ENCODE measurements at places on chromosomes 7 and 10. TPM values are rescaled to one million over a fixed set of nuclear protein-coding genes. Genes with fewer than 3 reads are reported as not detected.
A peak's percentile ranks its signal among the peaks of the same experiment; 100 is the strongest.

- no peak for DNase-seq
Measured at GRCh38 chr7:41570766-41571165, 132.1 kb downstream of the INHBA start.

The NACAD gene
- total RNA-seq = 0.44 TPM

GRCh38 chr10:69459101-69459790, 8.0 kb downstream of the TSPAN15 start:
- DNase-seq = no peak

GRCh38 chr10:13079776-13080050, 20.2 kb upstream of the OPTN start:
- DNase-seq = no peak

DNA sequence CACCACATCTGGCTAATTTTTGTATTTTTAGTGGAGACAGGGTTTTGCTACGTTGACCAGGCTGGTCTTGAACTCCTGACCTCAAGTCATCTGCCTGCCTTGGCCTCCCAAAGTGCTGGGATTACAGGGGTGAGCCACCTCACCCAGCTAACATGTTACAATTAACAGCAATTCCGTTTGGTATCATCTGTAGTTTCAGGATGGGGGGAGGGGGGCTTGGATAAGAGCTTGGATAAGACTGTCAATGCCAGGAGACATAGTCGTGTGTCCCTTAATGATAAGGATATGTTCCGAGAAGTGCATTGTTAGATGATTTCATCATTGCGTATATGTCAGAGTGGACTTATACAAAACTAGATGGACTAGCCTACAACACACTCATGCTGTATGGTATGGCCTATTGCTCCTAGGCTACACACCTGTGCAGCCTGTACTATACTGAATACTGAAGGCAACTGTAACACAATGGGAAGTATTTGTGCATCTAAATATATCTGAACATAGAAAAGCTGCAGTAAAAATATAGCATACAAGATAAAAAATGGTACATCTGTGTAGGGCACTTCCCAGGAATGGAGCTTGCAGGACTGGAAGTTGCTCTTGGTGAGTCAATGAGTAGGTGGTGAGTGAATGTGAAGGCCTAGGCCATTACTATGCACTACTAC, 103.9 kb upstream of the TNS3 start:
- no peak for DNase-seq

- DNase-seq = no peak
Measured at GRCh38 chr7:137942484-137943115, 59.3 kb downstream of the CREB3L2 start.

- DNase-seq = no peak
Measured at GRCh38 chr7:45624392-45624760, 50.2 kb downstream of the ADCY1 start.

The KLF14 gene
- total RNA-seq = not detected

The ZCCHC24 gene
- total RNA-seq = 4.0 TPM

DNA sequence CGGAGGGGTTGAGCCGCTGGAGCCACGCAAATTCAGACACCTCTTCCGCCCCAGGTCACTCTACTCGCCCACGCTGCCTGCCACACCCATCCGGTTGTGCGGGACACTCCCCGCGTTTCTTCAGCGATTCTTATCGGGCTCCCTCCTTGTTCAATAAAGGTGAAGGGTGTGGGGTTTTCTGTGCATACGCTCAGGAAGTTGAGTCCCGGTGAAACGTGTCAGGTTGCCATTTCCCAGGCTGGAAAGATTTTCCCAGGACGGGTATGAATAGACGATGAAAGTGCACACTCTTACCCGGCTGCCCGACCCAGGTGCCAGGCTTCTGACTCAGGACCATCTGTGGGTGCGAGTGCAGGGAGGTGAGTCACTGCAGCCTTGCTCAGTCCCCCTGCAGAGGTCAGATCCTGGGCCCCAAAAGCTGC, 22.0 kb downstream of the KLF6 start:
- DNase-seq = peak; percentile 80

GRCh38 chr7:66505531-66506451, 122.9 kb upstream of the KCTD7 start:
- DNase-seq = peak; percentile 22

The H2AZ2 gene
- total RNA-seq = 217 TPM

The HBP1 gene
- total RNA-seq = 131 TPM

The SFRP5 gene
- not detected for total RNA-seq

DNA sequence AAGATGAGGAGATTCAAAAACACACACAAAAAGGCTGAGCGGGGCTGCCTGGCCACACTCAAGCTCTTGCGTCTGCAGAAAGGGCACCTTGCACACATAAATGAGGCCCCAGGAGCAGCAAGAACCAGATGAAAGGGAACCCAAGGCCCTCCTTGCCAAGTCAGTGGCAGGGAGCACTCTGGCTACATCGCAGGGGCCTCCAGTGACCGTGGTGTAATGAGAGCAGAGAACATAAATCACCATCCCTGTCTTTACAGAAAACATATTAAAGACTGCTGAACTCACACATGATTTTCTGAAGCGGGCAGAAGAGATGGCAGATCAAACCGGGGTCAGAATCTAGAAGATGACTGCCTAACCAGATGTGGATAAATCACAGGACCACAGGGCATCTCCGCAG, 80.5 kb downstream of the SLIT1 start:
- DNase-seq = no peak

DNA sequence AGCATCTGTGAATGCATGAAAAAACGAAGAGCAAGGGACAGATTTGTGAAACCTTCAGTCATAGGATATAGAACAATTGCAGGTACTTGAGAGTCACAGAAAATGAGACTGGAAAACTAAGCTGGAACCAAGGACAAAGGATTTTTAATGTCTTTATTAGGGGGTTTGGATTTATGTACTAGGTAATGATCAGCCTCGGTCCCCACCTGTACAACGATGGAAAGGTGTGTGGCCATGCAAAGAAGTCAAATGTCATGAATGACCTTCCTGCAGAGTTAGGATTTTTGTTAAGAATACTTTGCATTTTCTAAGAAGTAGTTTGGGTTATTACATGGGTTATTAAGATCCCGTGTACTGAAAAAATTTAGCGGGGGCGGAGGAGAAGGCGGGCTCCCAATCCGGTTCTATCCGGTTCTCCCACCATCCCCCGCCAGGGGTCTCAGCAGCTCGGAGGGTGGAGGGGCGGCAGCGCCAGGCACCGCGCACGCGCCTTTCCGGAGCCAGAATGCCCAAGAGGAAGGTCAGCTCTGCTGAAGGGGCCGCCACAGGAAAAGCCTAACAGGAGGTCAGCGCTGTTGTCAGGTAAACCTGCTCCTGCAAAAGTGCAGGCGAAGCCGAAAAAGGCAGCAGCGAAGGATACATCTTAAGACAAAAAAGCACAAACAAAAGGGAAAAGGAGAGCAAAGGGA, 327.5 kb upstream of the PLXDC2 start:
- DNase-seq = no peak

The CDHR3 gene
- 0.60 TPM for total RNA-seq

DNA sequence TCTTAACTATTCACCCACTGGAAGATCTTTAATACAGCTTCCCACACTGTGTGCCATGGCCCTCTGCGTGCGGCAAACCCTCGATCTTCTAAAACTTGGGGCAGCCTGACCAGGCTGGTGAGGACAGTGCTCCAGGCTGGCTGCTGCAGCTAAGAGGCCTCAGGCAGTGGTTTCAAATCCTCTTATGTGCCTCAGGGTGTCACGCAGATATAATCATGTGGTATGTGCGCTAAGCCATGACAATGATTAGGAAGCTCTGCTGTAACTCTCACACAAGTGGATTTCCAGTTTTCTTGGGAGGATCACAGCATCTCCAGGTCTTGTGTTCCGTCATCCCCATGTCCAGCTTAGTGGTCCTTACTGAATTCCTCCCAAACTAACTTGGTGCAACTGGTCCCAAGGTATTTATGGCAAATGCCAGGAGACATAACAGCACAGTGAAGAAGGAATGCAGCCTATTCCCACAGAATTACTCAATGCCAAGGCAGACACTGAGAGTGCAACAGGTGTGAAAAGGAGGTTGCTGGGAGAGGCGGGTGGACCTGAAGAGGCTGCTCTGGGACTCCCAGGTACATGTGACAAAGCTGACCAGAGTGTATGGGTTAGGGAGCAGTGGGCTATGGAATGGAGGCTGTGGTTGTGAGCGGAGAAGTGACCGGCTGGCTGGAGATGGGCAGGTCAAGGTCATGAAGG, 2.3 kb downstream of the HPS1 start:
- no peak for DNase-seq

GRCh38 chr7:137768366-137768765, 78.4 kb downstream of the DGKI start:
- no peak for DNase-seq

DNA sequence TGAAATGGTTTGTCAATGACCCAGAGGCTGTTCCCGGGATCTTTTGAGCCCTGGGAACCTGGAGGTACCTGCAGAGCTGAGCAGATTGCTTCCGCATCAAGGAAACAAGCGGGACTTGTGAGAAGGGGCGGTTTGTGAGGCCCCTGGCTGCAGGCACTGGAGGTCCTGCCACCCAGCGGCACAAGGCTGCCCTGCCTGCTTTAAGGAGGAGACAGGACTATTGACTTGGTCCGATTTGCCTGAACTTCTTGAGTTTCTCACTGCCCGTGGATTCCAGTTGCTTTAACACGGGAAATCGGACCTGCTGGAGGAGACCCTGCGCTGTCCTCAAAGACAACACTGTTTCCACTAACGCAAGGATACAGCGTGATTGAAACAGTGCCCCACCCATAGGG, 130.1 kb downstream of the DNAJB6 start:
- no peak for DNase-seq

GRCh38 chr7:15862781-15863165, 176.3 kb upstream of the MEOX2 start:
- peak; percentile 7 for DNase-seq

The IFIT2 gene
- total RNA-seq = 8.1 TPM

The EGR2 gene
- total RNA-seq = under 0.01 TPM

DNA sequence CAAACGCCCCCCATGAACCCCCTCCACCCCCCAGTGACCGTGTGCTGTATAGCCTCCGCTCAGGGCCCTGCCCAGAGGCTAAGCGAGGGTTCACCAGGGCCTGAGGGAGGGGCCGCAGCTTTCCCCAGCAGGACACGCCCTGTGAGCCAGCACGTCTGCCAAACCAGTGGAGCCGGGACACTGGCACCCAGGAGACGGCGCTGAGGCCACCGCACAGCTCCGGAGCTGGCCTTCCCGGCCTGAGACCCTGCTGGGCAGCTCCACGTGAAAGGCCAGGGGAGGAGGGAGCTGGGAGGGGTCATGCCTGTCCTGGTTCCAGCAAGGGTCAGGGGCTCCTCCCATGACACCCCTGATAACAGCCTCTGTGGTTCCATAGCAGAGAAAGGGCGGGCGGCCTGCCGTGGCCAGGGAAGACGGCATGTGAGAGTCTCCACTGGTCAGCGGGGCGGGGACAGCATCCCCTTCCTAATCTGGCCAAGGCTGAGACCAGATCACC, 278.3 kb downstream of the ELFN1 start:
- DNase-seq = no peak

The SLC29A4 gene
- total RNA-seq = 0.99 TPM

The C10orf53 gene
- not detected for total RNA-seq

The KNDC1 gene
- total RNA-seq = 0.20 TPM

DNA sequence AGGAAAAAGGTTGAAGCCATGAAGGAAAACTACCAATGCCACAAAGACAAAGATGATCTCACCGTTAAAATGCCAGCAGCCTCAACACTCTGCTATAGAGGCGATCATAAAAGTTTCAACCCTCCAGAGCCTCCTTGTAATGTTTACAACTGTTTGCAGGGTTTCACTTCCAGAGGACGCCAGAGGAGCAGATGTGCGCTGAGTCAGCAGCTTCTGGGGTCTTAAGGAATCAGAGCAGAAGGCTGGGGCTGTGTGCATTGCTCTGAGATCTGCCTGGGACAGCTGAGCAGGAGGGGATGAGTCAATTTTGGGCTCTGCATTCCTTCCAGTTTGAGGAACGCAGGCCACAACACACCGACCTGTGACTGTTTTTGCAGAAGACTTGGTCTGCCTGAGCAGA, 98.3 kb downstream of the TMEM130 start:
- no peak for DNase-seq

DNA sequence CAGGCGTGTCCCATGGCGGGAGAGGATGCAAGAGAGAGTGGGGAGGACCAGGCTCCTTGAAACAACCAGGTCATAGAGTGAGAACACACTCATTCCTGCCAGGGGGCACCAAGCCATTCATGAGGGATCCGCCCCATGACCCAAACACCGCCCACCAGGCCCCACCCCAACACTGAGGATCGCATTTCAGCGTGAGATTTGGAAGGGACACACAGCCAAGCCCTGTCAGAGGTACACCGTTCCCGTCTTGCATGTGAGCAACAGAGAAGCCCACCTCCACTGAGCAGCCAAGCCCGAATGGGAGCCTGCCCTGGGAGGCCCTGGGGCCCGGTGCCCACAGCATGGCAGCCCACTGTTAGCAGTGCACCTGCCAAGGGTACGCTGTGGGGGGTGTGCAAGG, 7.9 kb upstream of the ARPC1B start:
- no peak for DNase-seq

The OLAH gene
- 0.20 TPM for total RNA-seq

- DNase-seq = peak; percentile 65
Measured at GRCh38 chr10:94103801-94104221, 110.1 kb downstream of the PLCE1 start.

GRCh38 chr7:79176859-79177477, 276.5 kb downstream of the MAGI2 start:
- DNase-seq = peak; percentile 50

DNA sequence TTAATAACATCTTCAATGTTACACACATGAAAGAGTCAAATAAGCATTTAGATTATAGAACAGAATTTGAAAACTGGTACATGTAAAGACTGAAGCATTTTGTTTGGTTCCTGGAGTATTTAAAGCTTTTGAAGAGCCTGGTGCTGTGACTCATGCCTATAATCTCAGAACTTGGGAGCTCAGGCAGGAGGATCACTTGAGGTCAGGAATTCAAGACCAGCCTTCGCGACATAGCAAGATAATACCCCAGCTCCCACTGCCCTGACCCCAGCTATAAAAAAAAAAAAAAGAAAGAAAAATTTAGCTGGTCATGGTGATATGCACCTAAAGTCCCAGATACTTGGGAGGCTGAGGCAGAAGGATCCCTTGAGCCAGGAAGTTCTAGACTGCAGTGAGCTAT, 87.8 kb downstream of the HDAC9 start:
- DNase-seq = no peak

GRCh38 chr7:2317556-2318293, 3.5 kb upstream of the SNX8 start:
- no peak for DNase-seq

The FZD1 gene
- total RNA-seq = 2.2 TPM

DNA sequence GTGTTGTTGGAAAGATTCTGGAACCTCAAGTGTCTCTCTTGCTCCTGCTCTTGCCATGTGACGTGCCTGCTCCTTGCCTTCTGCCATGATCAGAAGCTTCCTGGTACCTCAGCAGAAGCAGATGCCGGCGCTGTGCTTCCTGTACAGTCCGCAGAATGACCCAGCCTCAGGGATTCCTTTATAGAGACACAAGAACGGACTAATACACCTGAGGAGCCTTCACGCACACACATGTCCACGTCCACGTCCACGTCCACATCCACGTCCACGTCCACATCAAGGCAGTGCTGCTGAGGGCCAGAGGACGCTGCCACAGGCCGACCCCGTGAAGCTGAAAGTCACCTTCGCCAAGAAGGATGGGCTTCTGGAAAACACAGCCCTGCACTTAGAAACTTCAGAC, 190.1 kb downstream of the MAD1L1 start:
- no peak for DNase-seq

The ABCC2 gene
- 0.44 TPM for total RNA-seq

Measured in lung microvascular endothelial cell (primary cell).